ENCODE measurements at places on chromosomes 5 and 9.

DNA sequence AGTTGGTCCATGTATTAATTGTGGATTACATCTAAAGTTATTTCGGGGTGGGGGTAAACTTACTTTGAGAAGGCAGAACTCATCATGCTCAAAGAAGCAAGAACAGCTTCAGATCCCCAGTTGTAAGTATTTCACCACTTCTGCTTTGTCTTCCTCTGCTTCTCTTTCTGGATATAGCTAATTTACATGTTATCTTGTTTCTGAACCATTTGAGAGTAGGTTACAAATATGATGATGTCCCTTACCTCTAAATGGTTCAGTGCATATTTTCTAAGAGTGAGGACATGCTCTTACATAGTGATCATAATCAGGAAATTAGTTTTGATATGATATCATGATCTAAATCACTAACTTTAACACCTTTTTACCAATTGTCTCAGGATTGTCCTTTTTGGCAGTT, 11.9 kb downstream of the TRIO start:
- DNase-seq = no peak

GRCh38 chr5:130234816-130235215, 330.6 kb downstream of the CHSY3 start:
- DNase-seq = no peak

DNA sequence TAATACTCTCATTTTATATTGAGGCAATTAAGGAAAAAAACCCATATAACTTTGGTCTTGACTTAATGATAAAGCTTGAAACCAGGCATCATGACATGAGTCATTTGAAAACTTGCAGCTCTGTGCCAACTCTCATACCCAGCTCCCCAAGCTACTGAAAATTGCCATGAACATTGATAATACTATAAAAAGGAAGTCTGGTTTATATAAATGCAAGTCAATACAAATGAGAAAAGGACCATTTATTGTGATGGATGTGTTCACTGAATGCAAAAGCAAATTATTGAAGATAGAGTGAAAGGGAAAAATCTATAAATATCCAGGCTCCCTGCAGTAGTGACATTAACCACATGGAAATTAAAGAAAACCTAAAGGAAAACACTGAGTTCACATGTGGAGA, 116.3 kb downstream of the DEPDC1B start:
- no peak for DNase-seq

DNA sequence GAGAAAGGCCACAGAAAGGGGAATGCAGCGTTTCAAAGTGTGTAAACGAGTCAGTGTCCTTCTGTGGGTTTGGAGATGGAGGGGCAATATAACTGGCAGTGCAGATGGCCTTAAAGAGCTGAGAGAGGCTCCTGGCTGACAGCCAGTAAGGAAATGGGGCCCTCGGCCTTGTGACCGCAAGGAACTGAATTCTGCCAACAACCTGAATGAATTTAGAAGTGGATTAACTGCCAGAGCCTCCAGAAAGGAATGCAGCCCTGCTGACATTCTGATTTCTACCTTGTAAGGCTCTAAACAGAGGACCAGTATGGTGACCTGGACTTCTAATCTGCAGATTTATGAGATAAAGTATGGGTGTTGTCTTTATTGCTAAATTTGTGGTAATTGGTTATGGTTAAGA, 17.5 kb upstream of the NREP start:
- no peak for DNase-seq

DNA sequence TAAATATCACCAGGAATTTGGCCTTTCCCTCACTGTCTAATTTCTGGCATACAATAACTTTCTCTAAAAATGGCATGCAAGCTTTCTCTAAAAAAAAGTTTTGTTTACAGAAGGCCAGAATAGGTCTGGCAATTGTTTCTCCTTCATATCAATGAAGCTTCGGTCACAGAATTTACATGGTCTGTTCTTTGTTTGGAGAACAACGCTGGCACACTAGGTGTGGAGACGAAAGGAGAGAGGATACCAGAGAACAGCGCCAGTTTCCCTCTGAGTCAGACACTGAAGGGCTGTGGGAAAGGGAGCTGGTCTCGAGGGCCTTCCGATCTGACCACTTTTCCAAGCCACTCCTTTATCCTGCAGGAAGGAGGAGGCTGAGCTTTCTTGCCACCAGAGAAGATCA, 60.1 kb upstream of the ITGA1 start:
- DNase-seq = no peak

- no peak for DNase-seq
These were observed 6.5 kb upstream of the PITX1 start for GRCh38 chr5:135040333-135041144.

GRCh38 chr5:32231241-32231640, 57.1 kb upstream of the GOLPH3 start:
- no peak for DNase-seq

- DNase-seq = peak; percentile 25
These were observed 36.4 kb upstream of the ADAMTSL1 start for GRCh38 chr9:18437315-18438201.

DNA sequence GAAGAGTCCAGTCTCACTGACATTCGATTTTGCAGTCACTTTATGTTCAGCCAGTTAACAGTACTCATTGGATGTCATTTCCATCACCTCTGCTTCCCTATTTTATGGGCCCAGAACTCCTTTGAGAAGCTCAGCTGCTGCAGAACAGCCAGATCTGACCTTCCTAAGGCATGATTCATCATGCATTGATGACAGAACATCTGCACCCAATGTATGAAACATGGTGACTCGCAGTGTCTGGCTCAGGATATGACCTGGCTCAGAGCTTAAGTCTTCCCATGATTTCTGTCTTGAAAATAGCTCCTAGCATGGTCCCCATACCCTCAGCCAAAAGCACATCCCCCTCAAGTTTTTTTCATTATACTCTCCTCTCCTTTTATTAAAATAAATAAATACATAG, 92.6 kb upstream of the TRIM32 start:
- DNase-seq = no peak

- no peak for DNase-seq
These were observed 1373.7 kb upstream of the DMAC1 start for GRCh38 chr9:9173264-9173663.

DNA sequence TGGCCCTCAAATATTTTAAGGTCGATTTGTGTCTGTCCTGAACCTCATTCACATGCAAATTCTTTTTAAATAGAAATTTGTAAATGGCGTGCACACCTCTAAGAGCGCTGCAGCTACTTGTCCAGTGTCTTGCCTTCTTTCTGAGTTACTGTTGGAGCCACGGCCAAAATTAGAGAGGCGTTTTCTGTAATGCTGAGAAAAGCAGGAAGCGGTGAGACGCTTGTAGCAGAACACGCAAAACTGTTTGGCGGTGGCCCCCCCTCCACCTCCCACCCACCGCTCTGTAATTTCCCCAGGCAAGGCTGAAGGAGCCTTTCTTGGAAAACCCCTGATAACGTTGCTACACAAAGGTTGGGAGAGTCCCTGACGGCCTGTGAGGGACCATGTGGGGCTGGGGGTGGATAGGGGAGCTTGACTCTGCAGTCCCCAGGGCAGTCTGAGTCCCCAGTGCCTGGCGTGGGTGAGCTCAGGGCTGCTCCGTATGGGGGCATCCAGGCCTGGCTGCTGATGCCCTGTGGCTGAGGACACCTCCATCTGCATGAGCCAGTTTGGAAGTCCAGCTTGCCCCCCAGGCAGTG, 96.5 kb downstream of the GADD45G start:
- no peak for DNase-seq

DNA sequence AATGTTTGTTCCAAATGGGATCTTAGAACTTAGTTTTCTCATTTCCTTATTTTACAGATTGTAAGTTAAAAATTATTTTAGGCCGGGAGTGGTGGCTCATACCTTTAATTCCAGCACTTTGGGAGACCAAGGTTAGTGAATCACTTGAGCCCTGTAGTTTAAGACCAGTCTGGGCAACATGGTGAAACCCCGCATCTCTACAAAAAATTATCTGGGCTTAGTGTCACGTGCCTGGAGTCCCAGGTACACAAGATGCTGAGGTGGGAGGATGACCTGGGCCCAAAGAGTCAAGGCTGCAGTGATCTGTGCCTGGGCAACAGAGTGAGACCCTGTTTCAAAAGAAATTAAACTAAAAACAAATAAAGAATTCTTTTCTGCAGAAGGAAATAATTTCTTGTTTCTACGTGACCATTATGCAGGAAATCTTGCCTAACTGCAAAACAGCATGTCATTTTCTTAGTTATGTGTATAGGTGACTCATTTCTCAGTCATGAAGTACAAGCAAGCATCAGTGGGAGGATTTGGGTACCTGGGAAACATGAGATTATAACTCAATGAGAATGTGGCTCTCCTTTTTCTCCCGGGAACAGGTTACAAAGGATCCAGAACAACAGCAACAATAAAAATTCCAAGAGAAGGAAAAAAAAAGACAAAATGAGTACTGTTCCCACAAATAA, 375.1 kb upstream of the ST8SIA4 start:
- DNase-seq = no peak

DNA sequence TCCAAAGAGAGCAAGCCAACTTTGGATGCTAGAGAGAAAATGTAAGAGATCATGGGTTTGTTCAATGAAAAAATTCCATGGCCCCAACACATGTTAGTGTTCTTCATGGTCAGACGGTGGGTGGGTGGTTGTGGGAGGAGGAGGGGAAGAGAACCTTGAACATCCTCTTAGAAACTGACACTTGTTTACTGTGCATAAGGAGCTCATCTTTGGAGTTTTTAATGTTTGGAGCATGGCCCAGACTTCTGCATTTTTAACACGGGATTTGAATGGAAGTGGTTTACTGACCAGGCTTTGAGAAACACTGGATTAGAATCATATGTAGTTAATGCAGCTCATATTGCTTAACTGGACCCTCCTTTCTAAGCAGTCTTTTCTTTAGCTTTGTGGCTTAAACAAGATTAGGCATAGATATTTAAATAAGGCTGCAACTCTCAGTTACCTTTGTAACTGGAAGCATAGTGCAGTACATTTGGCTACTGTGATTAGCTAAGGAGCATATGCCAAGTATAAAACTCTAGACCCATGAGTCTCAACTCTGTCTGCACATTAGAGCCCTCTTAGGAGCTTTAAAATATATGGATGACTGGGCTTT, 60.1 kb downstream of the FOCAD start:
- DNase-seq = no peak

DNA sequence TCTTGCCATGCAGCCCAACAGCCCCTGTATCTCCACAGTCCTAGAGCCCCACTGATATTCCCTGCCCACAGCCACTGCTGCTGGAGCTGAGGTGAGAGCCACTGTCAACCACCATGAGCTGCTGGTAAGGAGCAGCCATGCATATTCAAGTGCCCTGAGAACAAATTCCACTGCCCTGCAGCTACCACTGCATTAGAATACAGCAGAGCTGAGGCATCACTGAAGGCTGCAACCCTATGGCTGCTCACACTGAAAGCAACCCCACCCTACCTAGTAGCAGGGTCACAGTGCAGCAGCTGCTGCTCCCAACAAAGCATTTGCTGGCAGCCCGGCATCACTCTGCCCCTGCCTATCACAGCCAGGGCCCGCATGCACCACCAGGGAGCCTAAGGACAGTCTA, 68.6 kb downstream of the SKIC3 start:
- no peak for DNase-seq

DNA sequence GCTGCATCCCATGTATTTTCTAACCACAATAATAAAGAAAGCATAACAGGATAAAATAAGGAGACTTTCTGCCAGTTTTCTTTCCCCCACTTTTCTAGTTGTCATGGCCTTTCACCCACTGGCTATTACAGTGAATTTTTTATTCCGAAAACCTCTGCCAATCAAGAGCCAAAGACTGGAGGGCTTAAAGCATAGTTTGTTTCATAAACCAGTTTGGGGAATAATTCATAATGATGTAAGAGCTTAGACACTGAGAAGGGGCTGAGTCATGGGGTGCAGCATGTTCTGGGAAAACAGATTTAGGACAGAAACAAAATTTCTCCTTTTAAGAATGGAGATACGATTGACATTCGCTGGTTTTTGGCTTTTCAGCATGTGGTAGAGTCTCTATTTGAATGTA, 4.4 kb upstream of the GLIPR2 start:
- no peak for DNase-seq

GRCh38 chr9:133274236-133275104, 531 bp downstream of the ABO start:
- DNase-seq = no peak

- no peak for DNase-seq
These were observed 61.1 kb downstream of the GRIA1 start for GRCh38 chr5:153551537-153552079.

DNA sequence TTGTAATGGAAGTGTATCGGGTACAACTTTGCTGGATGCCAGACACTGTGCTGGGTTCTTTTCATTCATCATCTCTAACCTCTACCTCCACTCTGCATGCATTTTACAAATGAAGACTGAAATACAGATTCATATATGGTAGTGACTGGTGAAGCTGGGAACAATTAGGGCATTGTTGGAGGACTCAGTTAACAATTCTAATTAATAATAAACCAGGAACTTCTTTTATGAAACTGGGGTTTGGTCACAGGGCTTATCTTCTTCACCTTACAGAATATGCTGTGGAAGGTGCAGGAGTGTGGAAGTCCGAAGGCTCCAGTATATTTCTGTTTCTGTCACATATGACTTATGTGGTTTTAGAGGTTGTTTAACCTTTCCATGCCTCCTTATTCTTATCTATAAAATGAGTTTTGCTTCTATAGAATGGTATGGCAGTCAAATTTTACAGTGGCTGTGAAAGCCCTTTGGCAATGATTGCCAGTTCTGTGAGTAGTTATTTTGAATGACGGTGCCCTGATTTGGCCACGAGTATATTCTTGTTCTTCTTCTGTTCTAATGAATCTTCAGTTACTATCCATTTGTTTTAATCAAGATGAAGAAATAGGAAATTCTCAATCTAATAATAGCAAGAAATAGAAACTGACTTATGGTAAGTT, 284.7 kb downstream of the GABRB2 start:
- no peak for DNase-seq

GRCh38 chr9:136232969-136233368, 12.6 kb downstream of the QSOX2 start:
- DNase-seq = no peak

- no peak for DNase-seq
These were observed 55.5 kb downstream of the TMOD1 start for GRCh38 chr9:97556721-97557605.

DNA sequence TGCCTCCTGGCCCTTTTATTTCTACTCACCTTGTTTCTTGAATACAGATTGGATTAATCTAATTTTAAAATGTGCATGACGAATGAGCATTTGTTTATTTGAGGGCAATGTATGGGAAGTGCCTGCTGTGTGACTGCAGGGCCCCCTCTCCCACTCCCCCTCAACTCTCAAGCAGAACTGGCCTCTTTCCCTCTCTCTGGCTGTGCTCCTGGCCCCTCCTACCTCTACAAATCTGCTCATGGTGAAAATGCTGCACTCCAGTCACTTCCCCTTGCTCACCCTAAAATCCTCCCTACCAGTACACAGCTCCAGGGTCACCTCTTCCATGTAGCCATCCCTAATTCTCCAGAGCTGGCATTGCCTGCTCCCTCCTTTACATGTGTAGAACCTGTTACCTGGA, 17.2 kb upstream of the NDST1 start:
- no peak for DNase-seq

- no peak for DNase-seq
These were observed 19.5 kb downstream of the RAD1 start for GRCh38 chr5:34895641-34896419.

Data from muscle of arm (tissue), 14 donors.